ENCODE measurements at places on chromosomes 4 and X.

GRCh38 chr4:83010111-83010521 lies 507 bp downstream of the LIN54 start:
- no peak for DNase-seq

GRCh38 chr4:78362310-78362709 lies 189.3 kb upstream of the ANXA3 start:
- no peak for DNase-seq

- no peak for DNase-seq
Observed at GRCh38 chr4:76301068-76301774, 5.3 kb upstream of the STBD1 start.

- DNase-seq, result no peak
Observed at GRCh38 chr4:42428036-42428435, 30.7 kb downstream of the SHISA3 start.

DNA sequence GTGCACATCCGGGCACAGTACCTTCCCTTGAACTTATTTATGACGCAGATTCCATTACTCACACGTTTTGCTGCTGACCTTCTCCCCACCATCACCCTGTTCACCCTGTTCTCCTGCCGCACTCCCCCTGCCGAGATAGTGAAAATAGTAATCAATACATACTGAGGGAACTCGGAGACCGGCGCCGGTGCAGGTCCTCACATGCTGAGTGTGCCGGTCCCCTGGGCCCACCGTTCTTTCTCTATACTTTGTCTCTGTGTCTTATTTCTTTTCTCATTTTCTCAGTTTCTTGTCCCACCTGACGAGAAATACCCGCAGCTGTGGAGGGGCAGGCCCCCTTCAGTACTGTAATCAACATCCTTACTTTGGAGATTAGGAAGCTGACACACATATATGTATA lies 1337.1 kb upstream of the PABPC4L start:
- DNase-seq, result no peak

- no peak for DNase-seq
Observed at GRCh38 chr4:5036239-5036638, 15.0 kb upstream of the STK32B start.

DNA sequence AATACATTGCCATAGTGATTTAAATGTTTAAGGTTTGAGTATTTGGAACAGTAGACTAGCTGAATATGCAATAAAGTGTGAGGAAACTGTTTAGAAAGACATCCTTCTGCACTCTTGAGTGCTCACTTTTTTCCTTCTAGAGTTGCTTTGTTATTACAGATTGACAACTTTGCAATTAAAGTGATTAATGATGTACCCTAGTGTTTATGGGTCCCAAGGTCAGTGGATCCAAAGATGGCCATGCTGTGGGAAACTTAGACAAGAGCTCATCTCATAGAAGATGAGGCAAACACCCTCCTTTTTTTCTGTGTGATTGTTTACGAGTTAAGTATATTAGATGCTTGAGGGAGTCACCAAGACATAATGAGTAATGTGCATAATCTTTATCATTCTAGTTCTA lies 118.8 kb downstream of the PDLIM5 start:
- DNase-seq, result no peak

DNA sequence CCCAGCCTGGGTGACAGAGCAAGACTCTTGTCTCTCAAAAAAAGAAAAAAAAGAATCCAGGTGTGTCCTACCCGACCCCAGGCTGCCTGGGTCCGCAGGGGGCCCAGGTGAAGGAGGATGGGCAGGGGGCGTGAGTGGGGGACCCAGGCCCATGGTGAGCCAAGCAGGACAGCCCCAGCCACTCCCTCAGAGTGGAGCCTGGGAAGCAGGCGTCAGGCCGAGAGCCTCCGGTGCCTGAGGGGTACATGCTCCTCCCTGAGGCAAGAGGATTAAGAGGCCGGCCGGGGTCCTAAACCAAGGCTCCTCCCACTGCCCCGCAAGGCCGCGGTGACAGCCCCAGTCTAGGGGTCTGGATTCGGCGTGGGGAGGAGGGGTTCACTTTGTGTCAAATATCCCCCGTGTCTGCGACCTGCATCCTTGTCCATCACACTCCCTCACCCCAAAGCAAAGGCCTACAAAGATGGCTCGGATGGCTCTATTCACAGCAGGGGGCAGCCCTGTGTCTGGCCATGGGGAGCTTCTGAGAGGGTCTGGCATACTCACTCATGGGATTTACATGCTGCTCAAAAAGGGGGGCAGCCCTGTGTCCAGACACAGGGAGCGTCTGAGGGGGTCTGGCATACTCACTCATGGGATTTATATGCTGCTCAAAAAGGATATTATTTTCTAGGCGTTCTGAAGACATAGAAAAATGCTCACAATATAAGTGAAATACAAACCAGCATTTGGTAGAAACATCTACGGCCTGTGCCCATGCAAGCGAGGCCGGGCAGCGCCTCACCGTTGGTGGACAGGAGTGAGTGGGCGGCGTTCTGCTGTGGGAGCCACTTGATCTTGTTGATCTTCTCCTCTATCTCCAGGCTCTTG lies 94.6 kb downstream of the PPP2R2C start:
- no peak for DNase-seq

- DNase-seq, result no peak
Observed at GRCh38 chr4:184807256-184807655, 18.5 kb downstream of the ACSL1 start.

- no peak for DNase-seq
Observed at GRCh38 chrX:68059469-68059868, 373.8 kb downstream of the OPHN1 start.

DNA sequence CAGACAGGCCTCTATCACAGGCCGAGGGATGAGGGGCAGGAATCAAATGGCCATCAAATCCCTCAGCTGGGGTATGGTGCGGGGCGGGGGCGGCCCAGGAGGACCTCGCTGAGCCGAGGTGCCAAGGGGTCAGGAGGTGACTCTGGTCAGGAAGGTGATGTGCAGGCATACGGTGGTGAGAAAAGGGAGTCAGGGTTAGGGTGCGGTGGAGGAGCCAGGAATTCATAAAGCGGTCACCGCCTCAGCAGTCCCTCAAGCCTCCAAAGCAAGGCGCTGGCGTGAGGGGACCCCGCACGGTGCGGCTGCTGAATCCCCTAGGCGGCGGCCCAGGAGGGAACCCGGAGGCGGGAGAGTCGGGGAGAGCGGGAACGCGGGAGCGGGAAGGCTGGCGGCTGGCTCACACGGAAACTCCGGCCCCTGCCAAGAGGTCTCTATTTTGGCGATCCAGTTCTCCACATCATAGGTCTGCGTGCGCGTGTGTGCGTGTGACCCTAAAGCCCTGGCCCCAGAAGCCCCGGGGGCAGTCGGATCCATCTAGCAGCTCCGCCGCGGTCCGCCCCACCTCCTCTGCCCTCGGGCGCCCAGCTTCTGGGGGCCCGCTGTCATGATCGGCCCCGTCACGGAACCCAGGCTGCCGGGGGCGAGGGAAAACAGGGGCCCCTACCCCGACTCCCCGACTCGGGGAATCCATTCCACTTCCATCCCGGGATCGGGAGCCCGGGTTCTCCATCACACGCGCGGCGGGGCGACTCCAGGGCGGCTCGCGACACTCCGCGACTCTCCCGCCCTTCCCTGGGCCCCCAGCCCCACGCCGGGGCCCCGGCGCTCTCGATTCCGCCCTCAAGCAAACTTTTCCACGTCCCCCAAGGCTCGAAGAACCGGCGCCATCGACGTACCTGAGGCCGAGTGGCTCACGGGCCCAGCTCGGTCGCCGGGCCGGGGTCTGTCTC lies 593 bp downstream of the ELF4 start:
- no peak for DNase-seq

DNA sequence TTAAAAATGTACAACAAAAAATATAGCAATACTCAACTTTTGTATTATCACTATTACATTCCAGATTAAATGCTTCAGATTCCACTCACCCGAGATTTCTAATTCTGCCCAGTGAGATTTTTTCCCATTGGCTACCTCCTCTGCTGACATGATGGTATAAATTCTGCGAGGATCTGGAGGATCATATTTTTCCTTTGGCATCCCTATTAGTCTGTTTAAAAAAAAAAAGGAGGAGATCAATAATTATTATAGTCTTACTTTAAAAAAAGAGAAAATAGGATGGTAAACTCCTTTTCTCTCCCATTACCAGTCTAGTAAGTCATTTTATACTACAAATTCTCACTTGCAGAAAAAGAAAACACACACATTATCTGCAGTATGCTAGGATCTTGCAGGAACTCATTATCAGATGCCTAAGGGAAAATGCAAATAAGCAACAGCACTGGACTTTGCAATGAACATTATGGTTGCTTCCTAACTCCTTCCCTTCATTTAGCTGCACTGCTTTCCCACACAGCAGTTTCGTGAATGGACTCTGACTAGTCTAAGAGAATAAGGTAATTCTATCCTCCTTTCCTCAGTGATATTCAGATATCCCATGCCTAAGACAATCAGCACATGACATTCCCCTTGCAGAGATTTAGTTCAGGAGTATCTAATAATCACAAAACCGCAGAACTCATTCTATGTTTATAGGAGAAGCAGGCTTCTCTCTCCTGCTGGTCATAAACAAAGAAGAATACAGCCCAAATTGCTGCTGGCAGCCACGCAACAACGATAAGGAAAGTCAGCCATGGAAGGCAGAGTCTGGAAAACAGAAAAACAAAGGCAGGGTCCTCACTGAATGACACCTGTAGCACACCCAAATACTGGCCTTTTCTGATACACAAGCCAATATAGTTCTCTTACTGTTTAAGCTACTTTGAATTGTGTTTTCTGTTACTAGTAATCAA lies 42.7 kb downstream of the CNOT6L start:
- no peak for DNase-seq

DNA sequence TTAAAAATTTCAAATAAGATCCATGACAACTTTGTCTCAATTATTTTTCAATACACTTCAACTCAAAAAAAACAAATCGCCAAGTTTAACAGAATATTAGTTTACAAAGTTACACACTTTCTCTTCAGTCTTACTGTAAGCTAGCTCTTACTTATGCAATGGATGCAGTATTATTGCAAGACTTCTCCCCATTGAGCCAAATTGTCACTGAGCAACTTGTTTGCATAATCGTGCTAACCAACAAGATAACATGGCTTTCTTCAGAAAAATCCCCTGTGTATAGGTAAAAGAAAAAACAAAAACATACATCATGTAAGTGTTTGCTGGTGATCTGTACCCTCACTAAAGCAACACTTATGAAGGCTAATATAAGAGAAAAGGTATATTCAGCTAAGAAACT lies 18.9 kb downstream of the DNAJB14 start:
- DNase-seq, result no peak

- no peak for DNase-seq
Observed at GRCh38 chr4:13527192-13527980, 16.9 kb downstream of the NKX3-2 start.

- DNase-seq, result no peak
Observed at GRCh38 chr4:187444061-187444460, 551.5 kb upstream of the ZFP42 start.

GRCh38 chrX:119655125-119655524 lies 37.8 kb downstream of the SEPTIN6 start:
- no peak for DNase-seq

DNA sequence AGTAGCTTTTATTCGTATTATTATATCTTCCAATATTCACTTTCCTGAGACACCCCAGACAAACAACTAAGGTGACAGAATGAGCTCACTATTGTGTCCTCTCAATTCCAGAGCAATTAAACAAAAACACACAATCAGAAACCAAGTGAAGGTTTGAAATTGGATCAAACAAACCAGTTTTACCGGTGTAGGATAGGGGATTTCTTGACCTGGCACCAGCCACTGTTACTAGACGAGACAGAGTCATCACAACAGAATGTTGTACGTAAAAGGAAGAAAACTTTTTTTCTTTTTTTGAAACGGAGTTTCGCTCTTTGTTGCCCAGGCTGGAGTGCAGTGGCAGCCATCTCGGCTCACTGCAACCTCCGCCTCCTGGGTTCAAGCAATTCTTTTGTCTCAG lies 43.7 kb downstream of the LDOC1 start:
- no peak for DNase-seq

DNA sequence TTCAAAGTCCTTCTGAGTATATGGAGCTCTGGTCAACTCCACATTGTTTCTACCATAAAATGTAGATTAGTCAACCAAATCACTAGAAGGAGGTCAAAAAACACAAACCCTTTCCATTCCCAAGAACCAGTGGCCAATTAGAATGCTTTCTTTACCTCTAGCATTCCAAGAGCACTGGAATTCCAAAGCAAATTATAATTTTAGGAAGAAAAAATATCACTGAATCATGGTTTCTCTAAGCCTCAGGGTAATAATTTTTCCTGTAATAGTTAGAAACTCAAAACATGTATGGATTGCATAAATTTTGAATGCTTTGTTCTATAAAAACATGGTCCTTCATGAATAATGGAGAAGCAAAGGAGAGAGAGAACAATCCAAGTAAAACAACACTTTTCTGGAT lies 39.5 kb downstream of the LEF1 start:
- DNase-seq, result no peak

Data from stimulated activated CD8-positive, alpha-beta memory T cell treated with anti-CD3 and anti-CD28 coated beads, Interleukin-4, amount 100 ng/mL, for 1 hour (primary cell).